ENCODE measurements at places on chromosomes 5 and 9.

GRCh38 chr5:127452626-127453025 lies 64.8 kb upstream of the PRRC1 start:
- no peak for DNase-seq

GRCh38 chr5:122951658-122952057 lies 84.9 kb downstream of the PPIC start:
- DNase-seq: no peak

GRCh38 chr5:24712947-24713346 lies 68.2 kb upstream of the CDH10 start:
- DNase-seq: no peak

- DNase-seq: no peak
These were observed 40.7 kb downstream of the VCAN start for GRCh38 chr5:83512061-83512745.

GRCh38 chr5:81854915-81855314 lies 104.0 kb upstream of the SSBP2 start:
- DNase-seq: no peak

GRCh38 chr9:137456061-137456863 lies 2.9 kb downstream of the NSMF start:
- no peak for DNase-seq

Measured in activated CD8-positive, alpha-beta memory T cell treated with anti-CD3 and anti-CD28 coated beads for 4 hours (primary cell).